Heart right ventricle (tissue), 16 donors: ENCODE measurements at places on chromosomes 16 and 17. TPM values are rescaled to one million over a fixed set of nuclear protein-coding genes. Genes with fewer than 3 reads are reported as not detected.
A peak's percentile ranks its signal among the peaks of the same experiment; 100 is the strongest.

- DNase-seq = no peak
- no peak overlapping the region for H3K27ac ChIP-seq
- no peaks in the 10 kb centered on the region for H3K27me3 ChIP-seq
Measured at GRCh38 chr17:65589321-65589720, 27.9 kb upstream of the AXIN2 start.

DNA sequence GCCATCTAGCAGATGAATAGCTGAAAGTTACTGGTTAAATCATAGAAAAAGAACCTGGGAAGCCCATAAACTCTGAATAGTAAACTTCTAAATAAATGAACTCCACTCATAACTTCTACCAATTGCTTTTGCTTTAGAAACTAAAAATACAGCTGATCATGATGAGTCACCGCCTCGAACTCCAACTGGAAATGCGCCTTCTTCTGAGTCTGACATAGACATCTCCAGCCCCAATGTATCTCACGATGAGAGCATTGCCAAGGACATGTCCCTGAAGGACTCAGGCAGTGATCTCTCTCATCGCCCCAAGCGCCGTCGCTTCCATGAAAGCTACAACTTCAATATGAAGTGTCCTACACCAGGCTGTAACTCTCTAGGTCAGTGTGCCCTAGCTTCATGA is 9.7 kb downstream of the KAT7 start:
- H3K36me3 ChIP-seq = peaks cover 50% of the 10 kb centered on the region
- no peak overlapping the region for H3K27ac ChIP-seq
- no peak overlapping the region for H3K4me3 ChIP-seq
- H3K27me3 ChIP-seq = no peaks in the 10 kb centered on the region
- DNase-seq = no peak

DNA sequence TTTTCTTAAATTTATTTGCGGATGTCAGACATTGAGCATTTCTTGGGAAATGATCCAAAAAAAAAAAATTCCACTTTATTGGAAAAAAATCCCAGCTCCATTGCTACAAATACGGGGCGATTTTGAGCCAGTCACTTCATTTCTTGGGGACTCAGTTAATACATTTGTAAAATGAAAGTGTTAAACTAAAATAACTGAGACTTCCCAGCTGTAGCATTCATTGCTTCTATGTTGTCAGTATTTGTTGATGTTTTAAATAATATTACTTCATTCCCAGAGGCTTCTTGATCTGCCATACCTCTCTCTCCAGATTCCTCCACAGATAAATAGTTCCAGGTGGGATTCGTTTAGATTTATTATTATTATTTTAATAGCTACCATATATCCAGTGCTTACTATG is 77.1 kb upstream of the HS3ST3A1 start:
- H3K4me1 ChIP-seq = no peaks in the 10 kb centered on the region
- DNase-seq = no peak
- H3K27me3 ChIP-seq = no peaks in the 10 kb centered on the region
- H3K4me3 ChIP-seq = no peak overlapping the region
- no peak overlapping the region for H3K27ac ChIP-seq

DNA sequence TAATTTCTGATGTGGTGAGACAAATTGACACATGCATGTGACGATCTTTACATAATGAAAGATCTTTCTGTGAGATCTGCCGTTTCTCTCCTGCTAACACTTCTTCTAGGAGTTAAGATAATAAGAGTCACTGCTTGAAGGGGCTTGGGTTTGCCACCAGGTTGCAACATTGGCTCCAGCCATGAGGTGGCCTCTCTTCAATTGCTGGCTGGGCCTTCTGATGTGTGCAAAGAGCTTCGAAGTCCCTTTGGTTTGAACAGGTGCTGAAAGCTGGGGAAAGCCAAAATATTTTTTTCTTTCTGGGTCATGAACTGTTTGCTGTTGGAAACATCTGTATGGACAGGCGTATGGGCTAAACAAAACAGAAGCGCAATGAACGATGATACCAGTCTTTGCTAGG is 204.1 kb upstream of the SALL1 start:
- no peaks in the 10 kb centered on the region for H3K27me3 ChIP-seq
- H3K27ac ChIP-seq = no peak overlapping the region
- H3K4me1 ChIP-seq = no peaks in the 10 kb centered on the region
- no peaks in the 10 kb centered on the region for H3K36me3 ChIP-seq

DNA sequence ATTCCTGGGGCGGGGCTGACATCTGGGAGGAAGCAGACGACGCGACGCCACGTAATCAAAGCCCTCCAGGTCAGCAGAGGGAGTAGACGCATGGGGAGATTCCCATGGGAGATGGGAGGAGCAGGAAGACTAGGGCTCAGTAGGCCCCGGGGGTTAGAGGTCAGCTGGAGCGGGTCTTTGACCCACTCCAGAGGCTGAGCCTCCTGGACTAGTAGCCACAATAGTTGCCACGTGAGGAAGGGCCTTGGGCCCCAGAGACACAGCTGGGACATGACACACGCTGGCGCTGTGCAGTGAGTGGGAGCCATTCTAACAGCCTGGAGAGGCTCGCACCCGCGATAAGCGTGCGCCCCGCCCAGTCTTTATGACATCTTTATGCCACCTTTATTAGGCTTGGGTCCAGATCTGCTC is 95.7 kb upstream of the AMZ2 start:
- H3K36me3 ChIP-seq = no peaks in the 10 kb centered on the region
- no peaks in the 10 kb centered on the region for H3K4me1 ChIP-seq
- no peaks in the 10 kb centered on the region for H3K27me3 ChIP-seq
- DNase-seq = no peak
- H3K27ac ChIP-seq = no peak overlapping the region

GRCh38 chr16:75446416-75446815 is 13.1 kb upstream of the CFDP1 start:
- no peak overlapping the region for H3K4me3 ChIP-seq
- H3K27me3 ChIP-seq = no peaks in the 10 kb centered on the region
- no peak for DNase-seq
- no peak overlapping the region for H3K27ac ChIP-seq
- H3K36me3 ChIP-seq = no peaks in the 10 kb centered on the region

DNA sequence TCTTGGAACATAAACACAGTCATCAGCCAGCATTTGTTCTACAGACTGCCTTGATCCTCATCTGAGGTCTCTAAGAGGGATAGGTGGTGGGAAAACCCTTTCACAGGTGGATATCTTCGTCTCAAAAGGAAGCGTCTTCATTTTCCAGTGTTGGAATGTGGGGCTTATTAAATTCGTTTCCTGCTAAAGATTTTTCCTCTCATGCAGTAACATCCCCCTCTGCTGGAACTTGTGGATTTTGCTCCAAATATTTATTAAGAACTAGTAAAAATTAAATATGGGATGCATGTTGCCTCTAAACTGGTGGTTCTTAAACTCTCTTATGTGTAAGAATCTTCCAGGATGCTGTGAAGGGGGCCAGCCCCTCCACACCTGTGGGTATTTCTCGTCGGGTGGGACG is 20.1 kb upstream of the MLYCD start:
- H3K27me3 ChIP-seq = peaks cover 13% of the 10 kb centered on the region
- H3K27ac ChIP-seq = no peak overlapping the region
- H3K4me1 ChIP-seq = peaks cover 9% of the 10 kb centered on the region
- no peak for DNase-seq
- no peaks in the 10 kb centered on the region for H3K36me3 ChIP-seq

DNA sequence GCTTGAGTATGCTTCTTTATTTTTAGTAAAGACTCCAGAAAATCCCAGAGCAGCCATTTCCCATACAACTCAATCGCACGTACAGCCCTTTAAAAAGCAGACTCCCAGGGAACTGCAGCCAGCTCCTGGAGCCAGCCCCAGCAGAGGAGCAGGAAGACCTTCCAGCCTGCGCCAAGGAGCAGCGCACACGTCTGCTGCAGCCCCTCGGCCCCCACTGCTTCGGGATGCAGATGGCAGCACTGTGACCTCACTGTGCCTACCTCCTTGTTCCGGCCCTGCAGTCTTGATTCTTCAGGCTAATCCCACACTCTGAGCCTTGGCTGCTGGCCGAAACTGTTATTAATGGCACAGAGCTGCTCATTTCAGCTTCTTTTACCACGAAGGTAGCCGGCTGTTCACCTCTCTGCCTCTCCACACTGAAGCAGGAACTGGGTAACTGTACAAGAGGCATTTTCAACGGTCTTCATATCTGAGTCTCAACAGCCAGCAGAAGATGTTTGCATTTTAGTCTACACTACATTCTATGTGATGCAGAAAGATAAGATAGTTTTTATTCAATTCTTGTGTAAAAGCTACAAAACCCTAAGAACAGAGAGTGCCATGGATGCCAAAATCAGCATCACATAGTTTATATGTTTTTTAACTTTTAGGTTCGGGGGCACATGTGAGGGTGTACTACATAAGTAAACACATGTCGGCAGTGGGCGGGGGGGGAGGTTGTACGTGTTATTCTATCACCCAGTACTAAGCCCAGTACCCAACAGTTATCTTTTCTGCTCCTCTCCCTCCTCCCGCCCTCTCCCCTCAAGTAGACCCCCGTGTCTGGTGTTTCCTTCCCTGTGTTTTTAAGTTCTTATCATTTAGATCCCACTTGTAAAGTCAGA is 130.9 kb downstream of the ANKRD11 start:
- no peak overlapping the region for H3K4me3 ChIP-seq
- no peaks in the 10 kb centered on the region for H3K27me3 ChIP-seq
- peaks cover 8% of the 10 kb centered on the region for H3K36me3 ChIP-seq

GRCh38 chr17:31433091-31433790 is 41.8 kb downstream of the RAB11FIP4 start:
- peaks cover 36% of the 10 kb centered on the region for H3K27me3 ChIP-seq
- no peak overlapping the region for H3K4me3 ChIP-seq
- no peak for DNase-seq
- no peaks in the 10 kb centered on the region for H3K4me1 ChIP-seq
- no peak overlapping the region for H3K27ac ChIP-seq
- H3K36me3 ChIP-seq = no peaks in the 10 kb centered on the region

- H3K27me3 ChIP-seq = peaks cover 48% of the 10 kb centered on the region
- H3K4me1 ChIP-seq = no peaks in the 10 kb centered on the region
- H3K36me3 ChIP-seq = no peaks in the 10 kb centered on the region
- H3K27ac ChIP-seq = no peak overlapping the region
- DNase-seq = no peak
- no peak overlapping the region for H3K4me3 ChIP-seq
Measured at GRCh38 chr17:41442739-41443138, 2.0 kb upstream of the KRT38 start.

GRCh38 chr17:70855401-70856054 is 686.2 kb downstream of the KCNJ2 start:
- no peaks in the 10 kb centered on the region for H3K36me3 ChIP-seq
- no peaks in the 10 kb centered on the region for H3K27me3 ChIP-seq
- no peaks in the 10 kb centered on the region for H3K4me1 ChIP-seq
- no peak overlapping the region for H3K4me3 ChIP-seq
- no peak overlapping the region for H3K27ac ChIP-seq
- no peak for DNase-seq

GRCh38 chr16:76956841-76957240 is 234.1 kb upstream of the MON1B start:
- H3K27me3 ChIP-seq = no peaks in the 10 kb centered on the region
- H3K4me1 ChIP-seq = no peaks in the 10 kb centered on the region
- no peak for DNase-seq
- H3K4me3 ChIP-seq = no peak overlapping the region
- no peak overlapping the region for H3K27ac ChIP-seq

The SERPINF2 gene
- total RNA-seq = 1.0 TPM

GRCh38 chr16:53766304-53767016 is 62.5 kb downstream of the FTO start:
- H3K36me3 ChIP-seq = no peaks in the 10 kb centered on the region
- H3K4me1 ChIP-seq = peaks cover 16% of the 10 kb centered on the region
- no peak overlapping the region for H3K27ac ChIP-seq
- H3K27me3 ChIP-seq = no peaks in the 10 kb centered on the region
- H3K4me3 ChIP-seq = no peak overlapping the region
- no peak for DNase-seq

DNA sequence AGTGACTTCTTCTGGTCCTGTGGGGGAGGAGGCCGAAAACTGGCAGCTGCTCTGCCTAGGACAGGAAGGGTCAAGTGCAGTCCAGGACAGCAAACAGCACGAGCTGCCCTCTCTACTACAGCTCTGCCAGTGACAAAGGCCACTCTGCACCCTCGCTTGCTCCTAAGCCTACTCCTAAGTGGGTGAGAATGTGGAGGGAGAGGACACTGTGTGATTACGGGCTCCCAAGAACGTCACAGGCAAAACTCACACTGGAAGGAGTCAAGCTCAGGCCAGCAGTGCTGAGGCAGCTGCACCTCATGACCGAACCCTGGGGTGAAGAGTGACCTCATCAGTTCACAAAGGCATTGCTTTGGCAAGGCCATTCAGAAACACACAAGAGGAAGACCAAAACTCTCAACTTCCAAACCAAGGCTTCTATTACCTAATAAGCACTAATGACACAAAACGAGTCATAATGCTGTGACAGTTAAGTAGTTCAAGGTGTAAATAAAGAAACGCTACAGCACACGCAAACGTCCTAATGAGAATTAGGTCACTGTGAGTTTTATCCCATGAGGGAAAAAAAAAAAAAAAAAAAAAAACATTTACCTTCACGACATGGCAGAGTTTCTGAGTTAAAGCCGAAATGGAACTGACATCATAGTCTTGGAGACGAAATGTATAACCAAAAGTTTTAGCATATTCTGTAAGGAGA is 35.1 kb downstream of the MARF1 start:
- H3K4me1 ChIP-seq = peaks cover 12% of the 10 kb centered on the region
- H3K27ac ChIP-seq = peak overlapping the region; percentile 53

- no peak overlapping the region for H3K27ac ChIP-seq
- H3K4me3 ChIP-seq = no peak overlapping the region
- H3K4me1 ChIP-seq = peaks cover 16% of the 10 kb centered on the region
- DNase-seq = no peak
- no peaks in the 10 kb centered on the region for H3K27me3 ChIP-seq
- H3K36me3 ChIP-seq = no peaks in the 10 kb centered on the region
Measured at GRCh38 chr17:15398291-15398690, 56.9 kb upstream of the TEKT3 start.

GRCh38 chr16:80265624-80266306 is 275.0 kb upstream of the DYNLRB2 start:
- no peak overlapping the region for H3K4me3 ChIP-seq
- no peak for DNase-seq
- H3K27me3 ChIP-seq = no peaks in the 10 kb centered on the region
- no peaks in the 10 kb centered on the region for H3K4me1 ChIP-seq
- no peak overlapping the region for H3K27ac ChIP-seq
